ENCODE measurements at places on chromosomes 16 and 17. TPM values are rescaled to one million over a fixed set of nuclear protein-coding genes. Genes with fewer than 3 reads are reported as not detected.

Gene KRTAP16-1
- total RNA-seq, result not detected

Gene CANT1
- total RNA-seq, result 59.9 TPM

Gene GRIN2A
- total RNA-seq, result not detected

Gene OXLD1
- total RNA-seq, result 56.5 TPM

Gene CLEC19A
- not detected for total RNA-seq

Gene TBC1D3I
- 0.17 TPM for total RNA-seq

Gene ABI3
- total RNA-seq, result 37.4 TPM

Gene LGALS9B
- not detected for total RNA-seq

Gene KRT39
- total RNA-seq, result not detected

Gene WNT9B
- total RNA-seq, result not detected

Gene CDRT15
- total RNA-seq, result not detected

Gene ROGDI
- 10.7 TPM for total RNA-seq

Gene PMFBP1
- 1.5 TPM for total RNA-seq

Gene ABCC3
- not detected for total RNA-seq

Gene TEKT3
- not detected for total RNA-seq

Gene TK2
- total RNA-seq, result 9.6 TPM

Gene C16orf86
- 4.8 TPM for total RNA-seq

Gene C17orf67
- 3.1 TPM for total RNA-seq

Gene TBC1D3H
- 0.30 TPM for total RNA-seq

Gene PRKCB
- total RNA-seq, result 84.9 TPM

Gene CHST4
- total RNA-seq, result not detected

Gene FKBP10
- total RNA-seq, result not detected

Gene KRTAP2-3
- total RNA-seq, result not detected

Gene MGRN1
- total RNA-seq, result 73.6 TPM

Gene FBXL20
- 16.1 TPM for total RNA-seq

Gene KRTAP1-1
- not detected for total RNA-seq

Gene DNAAF1
- total RNA-seq, result not detected

Gene CBX1
- 51.4 TPM for total RNA-seq

Gene SLC16A6
- total RNA-seq, result 3.7 TPM

Gene OTOP2
- total RNA-seq, result not detected

Gene CES1
- not detected for total RNA-seq

Gene HSPB9
- not detected for total RNA-seq

Gene UNC45B
- 0.10 TPM for total RNA-seq

Gene CCDC144A
- total RNA-seq, result 7.5 TPM

Gene TNFRSF12A
- 2.9 TPM for total RNA-seq

Gene CCL14
- total RNA-seq, result not detected

Gene CTRB1
- not detected for total RNA-seq

Gene HOXB1
- total RNA-seq, result not detected

Gene TRIM72
- not detected for total RNA-seq

Gene NFATC2IP
- 96.2 TPM for total RNA-seq

Gene KLHL10
- not detected for total RNA-seq

Gene CRYBA1
- total RNA-seq, result not detected

Gene DGKE
- total RNA-seq, result 31.8 TPM

Data from activated naive CD4-positive, alpha-beta T cell treated with anti-CD3 and anti-CD28 coated beads, Interleukin-2, amount 10 ng/mL, durations not matched to agents 5 hours and 36 hours (primary cell).